ENCODE measurements at places on chromosomes 3 and 15.
A peak's percentile ranks its signal among the peaks of the same experiment; 100 is the strongest.

DNA sequence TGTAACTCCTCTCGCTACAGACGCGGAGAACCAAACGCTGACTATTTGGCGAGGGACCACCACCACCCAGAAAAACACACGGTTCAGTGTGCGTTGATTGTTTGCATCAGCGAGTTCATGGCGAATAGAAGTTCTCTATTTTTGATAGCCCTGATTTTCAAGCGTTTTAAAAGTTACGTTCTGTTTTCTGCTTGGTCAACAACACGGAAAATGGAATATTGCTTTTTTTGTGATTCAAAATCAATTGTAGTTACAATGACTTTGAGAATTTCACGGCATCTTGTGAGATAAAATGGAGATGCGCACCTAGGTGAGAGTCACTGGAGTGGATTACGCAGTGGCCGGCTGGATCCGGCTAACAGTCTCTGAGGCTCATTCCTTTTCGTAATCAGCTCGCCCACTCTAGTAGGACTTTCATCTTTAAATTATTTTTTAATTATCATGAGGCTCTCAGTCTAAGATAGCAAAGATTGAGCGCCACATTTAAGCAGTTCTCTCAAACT lies 54.8 kb downstream of the CCDC54 start:
- no peak for DNase-seq

DNA sequence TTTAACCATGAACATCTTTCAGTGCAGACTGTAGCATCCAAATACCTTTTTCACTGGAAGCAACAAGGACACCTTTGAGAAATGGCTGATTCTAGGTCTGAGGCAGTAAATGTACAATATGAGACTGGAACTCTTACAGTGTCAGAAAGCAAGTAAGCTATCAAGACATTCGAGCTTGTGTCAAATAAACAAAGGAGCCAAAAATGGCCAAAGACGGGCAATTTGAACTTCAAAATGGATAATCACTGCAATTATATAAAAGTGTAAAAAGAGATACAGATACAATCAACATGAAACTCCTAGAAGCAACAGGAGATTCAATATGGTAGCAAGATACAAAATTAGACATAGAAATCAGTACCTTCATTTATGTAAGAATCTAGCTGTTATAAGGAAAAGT lies 138.5 kb upstream of the CCDC54 start:
- DNase-seq: no peak

DNA sequence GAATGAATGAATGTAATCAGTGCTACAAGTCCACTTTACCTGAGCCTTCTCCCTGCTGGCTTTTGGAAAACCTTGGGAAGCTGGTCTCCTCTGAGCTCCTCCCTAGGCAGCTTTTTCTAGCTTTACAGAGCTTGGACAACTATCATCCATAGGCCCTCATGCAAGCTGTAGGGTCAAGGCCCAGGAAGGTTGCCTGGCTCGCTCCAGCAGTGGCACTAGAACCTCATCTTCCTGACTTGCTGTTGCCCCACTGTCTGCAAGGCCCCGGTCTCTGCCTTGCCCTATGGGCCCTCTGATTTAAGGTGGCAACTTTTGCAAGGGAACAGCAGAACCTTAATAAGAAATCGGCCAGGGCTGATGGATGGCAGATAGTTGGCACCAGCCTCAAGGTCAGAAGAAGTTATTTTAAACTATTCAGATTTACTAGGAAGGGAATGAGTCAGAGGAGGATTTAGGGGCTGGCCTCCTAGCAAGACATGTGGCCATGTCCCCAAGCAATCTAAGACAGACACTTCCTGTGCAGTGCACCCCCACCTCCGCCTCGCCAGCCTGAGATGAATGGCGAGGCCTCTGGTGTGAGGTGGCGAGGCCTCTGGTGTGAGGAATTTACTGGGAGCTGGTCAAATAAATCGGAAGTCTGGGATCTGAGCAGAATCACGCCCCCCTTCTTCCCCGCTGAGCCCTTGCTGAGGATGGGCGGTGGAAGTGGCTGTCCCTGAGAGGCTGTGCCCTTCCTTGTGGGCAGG lies 180.8 kb downstream of the MEGF11 start:
- DNase-seq: no peak

GRCh38 chr15:69718916-69719315 lies 266.3 kb downstream of the RPLP1 start:
- no peak for DNase-seq

DNA sequence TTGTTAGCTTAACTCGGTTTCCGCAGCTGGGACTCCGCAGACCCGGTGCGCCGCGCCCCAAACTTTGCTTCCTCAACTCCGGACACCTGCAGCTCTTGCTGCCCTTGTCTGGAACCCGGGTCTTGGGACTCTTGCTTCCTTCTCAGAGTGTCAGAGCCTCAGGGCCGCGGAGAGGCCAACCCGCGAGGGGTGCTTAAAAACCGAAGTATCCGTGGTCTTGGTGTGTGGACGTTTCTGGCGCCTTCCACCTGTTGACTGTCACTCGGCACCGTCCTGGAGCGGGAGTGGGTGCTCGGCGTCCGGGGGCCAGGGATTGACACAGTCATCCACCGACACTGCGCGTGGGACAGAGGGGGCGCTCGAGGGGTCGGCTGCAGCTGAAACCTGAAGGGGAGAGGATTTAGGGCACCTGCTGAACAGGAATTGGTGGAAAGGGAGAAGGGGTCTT lies 386 bp downstream of the SQOR start:
- peak; percentile 33 for DNase-seq

Data from C1 segment of cervical spinal cord (tissue), 14 donors.